Midbrain (tissue), 1 donor: ENCODE measurements at places on chromosomes 4 and X.
A peak's percentile ranks its signal among the peaks of the same experiment; 100 is the strongest.

DNA sequence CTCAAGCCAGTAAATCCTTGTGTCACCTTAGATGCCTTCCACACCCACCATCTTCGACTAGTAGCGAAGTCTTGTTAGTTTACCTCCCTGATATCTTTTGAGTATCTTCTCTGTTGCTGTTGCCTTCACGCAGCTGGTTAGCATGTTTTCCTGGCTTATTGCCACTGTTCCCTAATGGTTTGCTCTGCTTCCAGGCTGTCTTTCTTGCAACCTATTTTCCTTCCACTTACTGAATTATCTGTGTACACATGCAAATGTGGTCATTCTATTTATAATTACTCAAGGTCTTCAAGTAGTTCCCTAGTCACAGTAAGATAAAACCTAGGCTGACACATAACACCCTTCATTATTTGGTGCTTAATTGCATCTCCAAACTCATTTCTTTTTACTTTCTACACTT, 89.5 kb downstream of the UGT8 start:
- DNase-seq = peak; percentile 17

DNA sequence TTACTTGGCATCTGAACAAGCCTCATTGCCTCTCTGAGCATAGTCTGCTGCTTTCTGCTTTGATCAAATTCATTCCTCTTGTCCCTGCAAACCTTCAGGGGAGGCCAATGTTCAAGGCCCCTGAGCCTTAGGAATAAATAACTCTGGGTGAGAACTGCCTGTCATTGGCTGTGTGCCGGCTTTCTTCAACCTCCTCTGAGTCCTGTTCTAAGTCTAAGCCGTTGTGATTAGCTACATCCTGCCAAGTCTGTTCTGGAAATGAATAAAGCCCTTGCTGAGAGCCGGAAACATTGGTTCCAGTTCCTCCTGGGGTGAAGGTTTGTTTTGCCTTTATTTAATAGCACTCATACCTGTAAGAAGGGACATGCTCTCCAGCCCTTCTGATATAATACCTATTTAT, 13.8 kb downstream of the RNF4 start:
- peak; percentile 67 for DNase-seq

GRCh38 chrX:147847999-147848398, 63.7 kb upstream of the FMR1 start:
- no peak for DNase-seq

DNA sequence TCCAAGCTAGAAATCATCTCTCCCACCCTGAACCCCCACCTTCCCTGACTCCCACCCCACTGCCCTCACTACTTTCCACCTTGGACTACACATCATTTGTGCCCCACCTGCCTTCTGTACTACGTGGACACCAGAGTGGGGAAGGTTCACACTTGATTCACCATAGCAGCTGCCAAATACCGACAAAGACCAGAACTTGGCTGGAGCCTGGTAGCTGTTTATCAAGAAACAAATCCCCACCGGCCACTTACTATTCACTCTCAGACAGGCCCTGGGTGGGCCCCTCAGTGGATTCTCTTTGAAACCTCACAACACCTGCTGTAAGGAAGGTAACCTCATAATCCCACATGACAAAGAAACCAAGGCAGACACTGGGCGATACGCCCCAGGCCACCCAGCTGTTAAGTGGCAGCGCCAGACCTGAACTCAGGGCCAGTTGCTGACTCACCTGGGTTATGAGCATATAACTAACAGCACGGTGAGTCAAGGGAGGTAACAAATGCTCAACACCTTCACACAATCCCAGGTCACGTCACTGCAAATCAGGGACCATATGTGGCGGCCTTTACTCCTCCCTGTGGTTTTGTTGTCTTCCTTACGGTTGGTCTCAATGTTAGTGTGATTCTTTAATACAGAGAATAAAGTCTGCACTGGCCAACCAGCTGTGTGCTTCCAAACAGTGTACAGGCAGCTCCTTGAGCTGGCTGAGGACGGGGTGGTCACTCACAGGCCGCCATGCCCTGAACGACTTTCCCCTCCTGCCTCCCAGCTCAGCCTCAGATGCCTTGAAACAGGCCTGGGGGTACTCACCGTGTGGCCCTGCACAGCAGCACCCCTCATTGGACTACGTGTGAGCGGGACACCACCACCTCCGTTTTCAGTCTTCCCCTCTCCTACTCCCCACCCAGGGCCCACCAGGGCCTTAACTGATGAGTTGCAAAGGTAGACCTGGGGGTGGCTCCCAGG, 7.5 kb downstream of the WDR1 start:
- DNase-seq = no peak

GRCh38 chr4:75769036-75769435, 44.7 kb downstream of the USO1 start:
- no peak for DNase-seq

DNA sequence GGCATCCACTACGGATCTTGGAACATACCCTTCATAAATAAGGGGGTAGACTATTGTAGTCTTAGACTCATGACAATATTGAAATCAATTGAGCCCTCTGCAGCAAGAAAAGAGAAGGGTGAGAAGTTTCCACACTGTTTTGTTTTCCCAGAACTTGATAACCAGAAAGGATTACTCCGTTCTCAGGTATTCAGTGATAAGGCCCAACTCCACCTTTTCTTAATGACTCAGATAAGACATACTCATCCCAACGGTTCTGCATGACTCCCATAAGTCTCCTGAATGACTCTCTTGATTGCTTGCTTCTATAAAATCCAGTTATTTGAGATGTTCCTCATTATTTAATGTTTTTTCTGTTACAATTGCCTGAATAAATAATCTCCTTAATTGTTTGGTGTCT, 111.7 kb downstream of the PABPC4L start:
- no peak for DNase-seq

GRCh38 chr4:5752376-5753184, 41.6 kb downstream of the EVC start:
- DNase-seq = no peak

GRCh38 chr4:119746951-119747350, 118.3 kb upstream of the PDE5A start:
- DNase-seq = no peak

GRCh38 chr4:122012735-122013134, 60.9 kb upstream of the TRPC3 start:
- no peak for DNase-seq
